Inflammatory macrophage treated with lipopolysaccharide for 4 hours (primary cell): ENCODE measurements at places on chromosomes 4 and X.
A peak's percentile ranks its signal among the peaks of the same experiment; 100 is the strongest.

GRCh38 chr4:145898926-145899531 lies 39.6 kb downstream of the ZNF827 start:
- DNase-seq = no peak

DNA sequence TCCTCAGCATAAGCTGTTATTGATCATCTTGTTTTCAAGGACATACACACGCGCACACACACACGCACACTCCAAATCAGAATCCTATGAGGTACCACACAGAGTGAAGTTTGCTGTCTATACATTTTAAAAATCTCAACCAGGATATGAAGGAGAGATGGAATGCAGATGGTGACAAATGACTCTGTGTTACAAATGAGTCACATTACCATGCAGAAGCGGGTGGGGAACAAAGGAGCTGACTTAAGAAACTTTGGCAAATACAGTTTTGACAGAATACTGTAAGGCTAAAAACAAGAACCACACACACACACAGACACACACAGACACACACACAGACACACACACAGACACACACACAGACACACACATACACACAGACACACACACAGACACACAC lies 81.7 kb downstream of the RELL1 start:
- peak; percentile 84 for DNase-seq

DNA sequence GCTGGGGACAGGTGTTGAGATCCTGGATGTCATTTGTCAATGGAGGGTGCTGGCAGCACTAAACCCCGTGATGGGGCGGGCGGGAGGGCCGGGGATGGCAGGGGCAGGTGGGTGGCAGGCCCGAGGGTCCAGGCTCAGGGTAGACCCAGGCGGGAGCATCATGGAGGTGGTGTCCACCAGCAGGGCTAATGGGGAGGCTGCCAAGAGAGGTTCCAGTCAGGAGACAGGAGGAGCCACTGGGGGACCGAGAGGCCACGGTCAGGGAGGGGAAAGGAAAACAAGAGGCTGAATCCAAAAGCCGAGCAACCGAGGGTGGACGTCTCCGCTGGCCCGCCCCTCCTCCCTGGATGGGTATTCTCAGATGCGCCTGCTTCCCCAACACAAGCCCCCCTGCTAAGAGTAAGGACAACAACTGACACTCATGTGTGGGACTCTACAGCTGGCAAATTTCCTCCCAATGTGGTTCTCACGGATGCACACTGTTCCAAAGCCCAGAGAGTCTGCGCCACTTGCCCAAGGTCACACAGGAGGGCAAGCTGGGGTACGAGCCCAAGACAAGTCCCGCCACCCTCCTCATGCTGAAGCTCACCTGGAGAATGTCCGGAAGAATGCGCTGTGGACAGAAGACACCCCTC lies 132.0 kb downstream of the CPZ start:
- no peak for DNase-seq

DNA sequence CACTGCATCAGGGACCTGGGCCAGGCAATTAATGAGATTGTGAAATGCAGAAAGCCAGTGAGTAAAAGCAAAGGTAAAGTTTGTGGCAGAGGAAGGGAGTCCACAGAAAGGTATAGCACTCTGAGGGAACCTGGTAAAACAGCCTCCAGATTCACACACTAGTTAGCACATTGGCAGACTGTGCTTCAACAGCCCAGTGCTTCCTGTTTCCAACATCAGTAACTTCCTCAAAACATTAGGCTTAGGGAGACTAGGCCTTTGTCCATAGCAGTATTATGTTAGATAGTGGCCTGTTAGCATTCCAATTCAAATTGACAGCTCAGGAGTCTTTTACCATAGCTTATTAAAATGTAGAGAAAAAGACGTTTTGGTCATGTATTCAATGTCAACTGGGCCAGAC lies 582.6 kb upstream of the ACTRT1 start:
- no peak for DNase-seq

DNA sequence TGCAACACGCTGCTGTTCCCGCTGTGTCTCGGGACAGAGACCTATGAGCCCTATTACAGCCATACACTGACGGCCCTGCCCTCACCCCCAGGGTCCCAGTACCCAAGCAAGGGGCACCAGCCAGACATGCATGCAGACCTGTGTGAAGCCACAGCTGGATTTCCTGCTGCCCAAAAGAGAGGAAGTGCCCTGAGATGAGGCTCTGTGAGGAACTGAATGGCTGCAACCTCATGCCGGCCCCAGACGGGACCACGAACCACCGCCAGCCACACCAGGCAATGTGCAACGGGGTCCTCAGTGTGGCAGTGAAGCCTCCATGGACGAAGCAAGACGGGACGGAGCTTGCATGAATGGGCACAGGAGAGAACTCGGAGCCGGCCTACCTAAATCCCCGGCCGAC lies 21.1 kb downstream of the CTBP1 start:
- no peak for DNase-seq

GRCh38 chrX:41236629-41237028 lies 97.3 kb upstream of the DDX3X start:
- peak; percentile 62 for DNase-seq

GRCh38 chr4:17174751-17175150 lies 276.3 kb upstream of the LDB2 start:
- DNase-seq = no peak

GRCh38 chr4:22356987-22357596 lies 158.8 kb downstream of the ADGRA3 start:
- no peak for DNase-seq

GRCh38 chr4:85496933-85497332 lies 22.0 kb downstream of the ARHGAP24 start:
- DNase-seq = peak; percentile 32

DNA sequence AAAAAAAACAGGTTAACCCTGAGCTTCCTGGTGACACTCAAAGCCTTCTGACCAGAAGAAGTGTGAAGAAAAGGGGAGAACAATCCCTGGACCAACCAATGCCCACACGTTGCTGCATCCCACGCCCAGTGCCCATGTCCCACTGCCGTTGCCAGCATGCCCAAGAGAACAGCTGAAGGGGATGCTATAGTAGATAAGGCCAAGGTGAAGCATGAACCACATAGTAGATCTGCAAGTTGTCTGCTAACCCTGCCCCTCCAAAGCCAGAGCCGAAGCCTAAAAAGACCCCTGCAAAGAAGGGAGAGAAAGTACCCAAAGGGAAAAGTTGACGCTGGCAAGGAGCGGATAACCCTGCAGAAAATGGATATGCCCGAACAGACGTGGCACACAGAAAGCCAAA lies 11.3 kb upstream of the CD38 start:
- no peak for DNase-seq

GRCh38 chr4:23900636-23901035 lies 10.8 kb upstream of the PPARGC1A start:
- DNase-seq = no peak

GRCh38 chr4:107994894-107995293 lies 5.2 kb downstream of the HADH start:
- DNase-seq = no peak

- peak; percentile 32 for DNase-seq
Measured at GRCh38 chr4:123102897-123103471, 180.6 kb upstream of the NUDT6 start.

DNA sequence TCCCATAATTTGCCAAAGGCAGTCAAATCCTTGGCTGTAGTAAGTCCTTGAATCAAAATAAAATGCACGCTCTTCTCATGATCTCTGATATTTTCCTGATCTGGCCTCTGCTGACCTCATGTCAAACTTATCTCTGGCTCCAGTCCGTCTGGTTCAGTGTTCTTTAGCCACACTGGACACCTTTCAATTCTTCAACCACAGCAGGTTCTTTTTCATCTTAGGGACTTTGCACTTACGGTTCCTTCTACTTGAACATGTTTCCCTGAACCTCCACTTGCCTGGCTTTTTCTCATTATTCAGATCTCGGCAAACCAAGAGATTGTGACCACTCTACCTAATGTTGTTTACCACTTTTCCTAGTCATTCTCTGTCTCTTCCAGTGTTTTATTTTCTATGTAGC lies 10.3 kb downstream of the ENPEP start:
- DNase-seq = no peak

DNA sequence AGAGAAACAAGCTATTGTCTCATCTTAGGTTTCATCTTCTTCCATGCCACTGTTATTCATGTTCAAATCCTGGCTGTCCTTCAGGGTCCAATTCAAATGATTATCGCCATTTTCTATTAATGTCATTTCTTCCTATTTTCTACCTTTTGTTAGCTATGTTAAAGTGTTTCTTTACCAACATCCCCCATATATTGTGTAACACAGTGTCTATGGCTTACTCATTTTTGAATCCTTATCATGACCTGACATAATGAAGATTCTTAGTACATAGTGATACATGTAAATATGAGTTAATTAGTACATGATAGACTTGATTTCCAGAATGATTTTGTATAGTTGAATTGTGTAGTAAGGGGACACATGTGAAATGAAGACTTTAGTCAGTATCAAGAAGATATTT lies 152.4 kb downstream of the SNCA start:
- no peak for DNase-seq

GRCh38 chr4:52093466-52093865 lies 42.4 kb downstream of the SPATA18 start:
- no peak for DNase-seq

DNA sequence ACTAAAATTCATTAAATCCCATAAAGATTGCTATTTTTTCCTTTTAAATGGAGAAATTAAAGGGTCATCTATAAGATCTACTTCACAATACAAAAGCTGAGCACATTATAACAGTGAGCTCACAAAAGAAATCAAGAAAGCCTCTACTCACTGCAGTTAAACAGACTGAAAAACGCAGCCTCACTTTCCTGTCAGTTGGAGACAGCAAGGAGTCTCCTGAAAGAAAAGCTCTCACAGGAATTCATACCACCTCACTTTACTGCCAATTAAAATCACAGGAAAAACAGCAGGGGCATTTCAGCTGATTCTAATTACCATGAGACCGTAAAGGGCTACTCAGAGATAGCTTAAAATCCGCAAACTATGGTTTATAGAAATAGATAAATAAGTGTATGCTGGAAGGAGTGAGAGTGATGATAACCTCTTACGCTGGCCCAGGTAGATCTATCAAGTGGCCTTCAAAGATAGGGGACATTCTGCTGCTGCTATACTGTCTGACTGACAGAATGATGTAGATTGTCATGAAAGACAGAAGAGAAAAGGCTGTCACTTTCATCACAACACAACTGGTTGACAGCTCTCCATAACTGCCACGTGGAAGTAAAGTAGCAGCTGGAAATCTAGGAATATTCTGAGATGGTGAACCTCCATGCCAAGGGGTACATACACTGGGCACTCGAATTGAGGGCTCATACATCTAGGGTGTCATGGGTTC lies 1333.7 kb upstream of the DIAPH2 start:
- DNase-seq = no peak
